EL (cell line): ENCODE measurements at places on chromosomes 7 and 10.

DNA sequence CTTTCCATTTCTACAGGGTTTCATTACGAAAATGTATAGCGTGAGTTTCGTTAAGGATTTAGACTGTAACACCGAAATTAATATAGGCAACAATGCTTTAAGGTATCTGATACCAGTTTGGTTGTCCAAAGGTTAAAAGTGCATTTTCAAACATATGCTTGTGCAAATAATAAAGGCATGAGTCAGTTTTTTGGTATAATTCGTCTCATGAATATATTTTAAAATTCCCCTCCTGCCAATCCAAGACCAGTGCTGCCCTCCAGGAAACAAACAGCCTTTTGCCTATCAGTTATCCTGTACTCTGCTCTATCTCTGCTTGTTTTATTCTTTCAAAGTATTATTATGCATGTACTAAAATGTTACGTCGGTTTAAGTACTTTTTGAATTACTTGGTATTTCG lies 2.0 kb downstream of the LCOR start:
- peak; percentile 38 for DNase-seq

DNA sequence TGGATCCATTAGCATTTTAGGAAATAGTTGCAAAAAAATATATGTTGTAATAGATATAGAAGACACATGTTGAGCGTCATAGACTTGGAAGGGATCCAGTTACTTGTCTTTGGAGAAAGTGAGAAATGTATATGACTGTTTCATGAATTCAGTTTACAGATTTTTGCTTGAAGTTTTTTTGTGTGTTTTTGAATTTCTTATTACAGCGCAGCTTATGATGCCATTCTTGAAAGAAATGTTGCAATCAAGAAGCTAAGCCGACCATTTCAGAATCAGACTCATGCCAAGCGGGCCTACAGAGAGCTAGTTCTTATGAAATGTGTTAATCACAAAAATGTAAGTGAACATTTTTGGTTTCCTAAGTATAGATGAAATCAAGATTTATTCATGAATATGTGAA lies 98.2 kb downstream of the MAPK8 start:
- no peak for DNase-seq

DNA sequence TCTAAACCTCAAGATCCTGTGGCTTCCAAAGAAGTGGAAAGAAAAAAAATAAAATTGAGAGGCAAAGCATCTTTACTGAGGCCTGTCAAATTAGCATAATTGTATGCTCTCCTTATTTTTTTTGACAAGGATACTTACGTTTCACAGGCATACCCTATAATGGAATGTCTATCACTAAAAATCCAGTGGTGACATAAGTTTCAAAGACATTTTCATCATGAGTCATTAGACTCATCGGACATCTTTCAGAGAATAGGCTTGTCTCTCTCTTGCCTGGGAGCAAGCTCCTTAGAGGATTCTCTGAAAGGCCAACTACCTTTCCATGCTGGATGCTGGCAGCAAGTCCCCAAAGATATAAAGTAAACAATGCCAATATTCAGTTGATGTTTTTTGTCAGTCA lies 380.7 kb upstream of the STEAP1 start:
- DNase-seq, result no peak

GRCh38 chr10:31927565-31927883 lies 1.1 kb downstream of the ARHGAP12 start:
- DNase-seq, result no peak

DNA sequence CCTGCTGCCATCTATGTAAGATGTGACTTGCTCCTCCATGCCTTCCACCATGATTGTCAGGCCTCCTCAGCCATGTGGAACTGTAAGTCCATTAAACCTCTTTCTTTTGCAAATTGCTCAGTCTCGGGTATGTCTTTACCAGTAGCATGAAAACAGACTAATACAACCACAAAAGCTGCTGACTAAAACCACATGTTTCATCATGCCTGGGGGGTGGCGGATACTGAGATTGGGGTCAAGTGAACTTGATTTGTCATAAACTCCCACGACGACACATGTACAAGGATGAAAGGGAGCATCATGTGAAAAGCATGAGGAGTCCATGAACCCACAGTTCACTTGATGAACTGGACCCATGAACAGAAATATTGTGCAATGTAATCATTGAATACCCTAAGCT lies 134.9 kb upstream of the ANK3 start:
- peak; percentile 51 for DNase-seq

DNA sequence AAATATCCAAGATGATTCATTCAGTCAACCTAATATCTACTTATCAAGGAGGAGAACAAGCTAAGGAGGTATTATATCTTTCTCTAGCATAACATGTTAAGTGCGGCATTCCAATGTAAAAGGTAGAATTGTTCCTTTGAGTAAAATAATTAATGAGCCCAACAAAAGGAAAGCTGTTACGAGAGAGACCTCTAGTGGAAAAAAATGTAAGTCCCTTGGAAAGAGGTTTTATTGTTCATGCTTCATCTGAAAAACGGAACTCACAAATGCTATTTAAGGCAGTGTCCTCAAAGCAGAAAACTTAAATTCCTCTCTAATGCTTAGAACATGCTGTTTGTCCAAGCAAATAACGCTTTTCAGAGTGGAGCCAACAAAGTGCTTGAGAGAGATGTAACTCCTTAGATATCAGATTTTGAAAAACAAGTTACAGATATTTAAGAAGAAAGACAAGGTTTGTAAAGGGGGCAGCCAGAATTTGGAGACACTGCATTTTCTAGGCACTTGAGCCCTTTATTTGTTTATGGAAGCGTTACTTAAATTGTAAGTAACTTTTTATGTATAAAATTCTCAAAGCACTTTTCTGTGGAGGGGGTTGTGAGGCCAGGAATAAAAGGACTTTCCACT lies 119.9 kb downstream of the TFEC start:
- DNase-seq, result peak; percentile 25

- no peak for DNase-seq
Observed at GRCh38 chr7:155344270-155344617, 46.6 kb downstream of the INSIG1 start.

DNA sequence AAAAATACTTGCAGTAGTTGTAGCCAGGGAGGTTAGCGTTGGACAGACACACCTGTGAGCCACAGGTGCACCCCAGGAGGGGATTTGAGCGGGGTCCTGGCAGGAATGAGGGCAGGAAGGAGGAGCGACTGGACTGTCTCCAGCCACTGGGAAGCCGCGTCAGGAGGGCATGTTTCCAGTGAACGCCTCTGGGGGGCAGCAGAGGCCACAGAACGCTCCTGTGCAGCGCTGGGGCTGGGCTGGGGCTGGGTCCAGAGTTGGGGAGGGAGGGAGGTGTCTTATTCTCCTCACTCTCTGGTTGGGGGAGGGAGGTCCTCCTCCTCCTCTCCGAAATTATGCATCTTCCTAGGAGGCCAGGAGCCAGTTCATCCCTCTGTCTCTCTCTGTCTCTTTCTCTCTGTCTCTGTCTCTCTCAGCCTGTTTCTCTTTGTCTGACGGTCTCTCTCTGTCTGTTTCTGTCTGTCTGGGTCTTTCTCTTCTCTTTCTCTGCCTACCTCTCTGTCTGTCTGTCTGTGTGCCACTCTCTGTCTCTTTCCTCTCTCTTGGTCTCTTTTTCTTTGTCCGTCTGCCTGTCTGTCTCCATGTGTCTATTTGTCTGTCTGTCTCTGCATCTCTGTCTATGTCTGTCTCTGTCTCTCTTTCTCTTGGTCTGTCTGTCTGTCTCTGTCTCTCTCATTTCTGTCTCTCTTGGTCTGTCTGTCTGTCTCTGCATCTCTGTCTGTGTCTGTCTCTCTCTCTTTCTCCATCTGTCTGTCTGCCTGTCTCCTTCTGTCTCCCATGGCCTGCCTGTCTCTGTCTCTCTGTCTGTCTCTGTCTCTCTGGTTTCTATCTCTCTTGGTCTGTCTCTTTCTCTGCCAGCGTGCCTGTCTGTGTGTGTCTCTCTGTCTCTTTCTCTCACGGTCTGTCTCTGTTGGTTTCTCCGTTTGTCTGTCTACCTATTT lies 9.9 kb upstream of the PSMG3 start:
- peak; percentile 60 for DNase-seq

DNA sequence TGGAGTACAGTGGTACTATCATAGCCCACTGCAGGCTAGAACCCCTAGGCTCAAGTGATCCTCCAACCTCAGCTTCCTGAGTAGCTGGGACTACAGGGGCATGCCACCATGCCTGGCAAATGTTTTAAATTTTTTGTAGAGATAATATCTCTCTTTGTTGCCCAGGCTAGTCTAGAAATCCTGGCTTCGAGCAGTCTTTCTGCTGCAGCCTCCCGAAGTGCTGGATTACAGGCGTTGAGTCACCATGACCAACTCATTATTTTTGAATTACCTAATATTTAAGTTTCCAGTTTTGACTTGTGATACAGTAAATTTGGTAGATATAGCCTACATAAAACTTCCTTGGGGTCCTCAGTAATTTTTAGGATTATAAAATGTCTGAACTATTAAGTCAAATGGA lies 74.1 kb downstream of the RUNDC3B start:
- peak; percentile 72 for DNase-seq

GRCh38 chr7:128166603-128167041 lies 74.5 kb upstream of the LEP start:
- no peak for DNase-seq

- DNase-seq, result no peak
Observed at GRCh38 chr10:1933215-1933614, 195.9 kb upstream of the ADARB2 start.

GRCh38 chr7:132542895-132543294 lies 33.4 kb downstream of the PLXNA4 start:
- no peak for DNase-seq

DNA sequence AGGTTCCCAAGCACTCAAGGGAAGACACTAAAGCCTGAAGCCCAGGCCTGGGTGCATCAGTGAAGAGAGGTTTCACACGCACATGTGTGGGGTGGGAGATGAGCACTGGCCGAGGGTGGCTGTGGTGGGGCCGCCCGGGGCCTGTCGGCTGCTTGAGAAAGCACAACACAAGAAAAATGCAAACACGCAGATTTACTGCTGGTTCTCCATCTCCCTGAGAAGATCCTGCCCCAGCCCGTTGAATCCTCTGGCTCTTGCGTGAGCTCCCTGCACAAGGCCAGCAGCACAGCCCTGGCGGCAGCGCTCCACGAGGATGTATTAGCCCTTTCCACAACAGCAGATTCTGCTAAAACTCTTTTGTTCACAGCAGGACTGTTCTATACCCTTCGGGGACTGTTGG lies 6.2 kb downstream of the ZNF511 start:
- no peak for DNase-seq

- peak; percentile 90 for DNase-seq
Observed at GRCh38 chr7:110317541-110318265, 773.2 kb upstream of the LRRN3 start.
